Muscle of leg (tissue), 16 donors: ENCODE measurements at places on chromosomes 13 and 19. TPM values are rescaled to one million over a fixed set of nuclear protein-coding genes. Genes with fewer than 3 reads are reported as not detected.
A peak's percentile ranks its signal among the peaks of the same experiment; 100 is the strongest.

DNA sequence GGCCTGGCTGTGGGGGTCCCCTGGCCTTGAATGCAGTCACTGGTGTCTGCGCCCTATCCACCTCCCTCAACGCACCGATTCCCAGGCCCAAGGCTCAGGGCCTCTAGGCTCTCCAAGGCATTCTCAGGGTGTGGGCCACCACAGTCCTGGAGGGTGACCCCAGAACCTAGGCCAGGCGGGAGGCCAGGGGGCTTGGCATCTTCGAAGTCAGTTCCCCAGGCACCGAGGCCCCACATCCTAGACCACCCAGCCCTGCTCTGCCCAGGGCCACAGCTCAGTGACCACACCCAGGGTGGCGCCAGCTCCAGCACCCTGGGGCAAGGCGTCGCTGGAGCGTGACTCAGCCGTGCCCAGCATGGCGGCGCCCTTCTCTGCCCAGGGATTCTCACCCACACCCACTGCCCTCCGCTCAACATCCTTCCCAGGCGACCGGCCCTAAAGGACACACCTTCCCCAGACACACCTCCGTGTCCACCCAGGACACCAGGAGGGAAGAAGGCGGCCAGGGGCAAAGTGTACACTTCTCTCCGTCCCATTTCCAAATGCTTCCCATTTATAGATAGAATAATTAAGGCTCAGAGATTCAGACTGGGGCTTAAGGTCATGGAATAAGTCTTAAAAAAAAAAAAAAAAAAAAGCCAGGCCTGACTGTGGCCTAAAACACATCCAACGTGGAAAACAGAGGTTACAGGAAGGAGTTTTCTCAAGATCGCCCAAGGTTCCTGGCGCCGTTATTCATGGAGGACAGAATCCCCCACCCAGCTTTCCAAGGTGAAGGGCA, 36.4 kb upstream of the NANOS3 start:
- peak; percentile 53 for DNase-seq
- peaks cover 76% of the 10 kb centered on the region for H3K4me1 ChIP-seq
- H3K36me3 ChIP-seq: peaks cover 31% of the 10 kb centered on the region
- H3K27me3 ChIP-seq: no peaks in the 10 kb centered on the region

ZNF527 gene
- 7.6 TPM for total RNA-seq

OR4F17 gene
- not detected for total RNA-seq

PGPEP1 gene
- total RNA-seq: 10.8 TPM

GRCh38 chr13:31038834-31039552, 106.5 kb downstream of the TEX26 start:
- no peak overlapping the region for H3K4me3 ChIP-seq
- peaks cover 7% of the 10 kb centered on the region for H3K27me3 ChIP-seq
- DNase-seq: no peak
- H3K36me3 ChIP-seq: no peaks in the 10 kb centered on the region
- H3K27ac ChIP-seq: no peak overlapping the region

GRCh38 chr13:110228936-110229904, 77.7 kb downstream of the COL4A1 start:
- peaks cover 3% of the 10 kb centered on the region for H3K36me3 ChIP-seq
- peaks cover 62% of the 10 kb centered on the region for H3K4me1 ChIP-seq
